ENCODE measurements at places on chromosomes 11 and 22. TPM values are rescaled to one million over a fixed set of nuclear protein-coding genes. Genes with fewer than 3 reads are reported as not detected.

The SYCE3 gene
- 2.6 TPM for total RNA-seq

The OSBPL5 gene
- 37.5 TPM for total RNA-seq

The OR52E8 gene
- total RNA-seq, result not detected

The LDHAL6A gene
- total RNA-seq, result not detected

The MUC5AC gene
- not detected for total RNA-seq

The NPAT gene
- total RNA-seq, result 9.9 TPM

The OR5A1 gene
- not detected for total RNA-seq

The ROBO4 gene
- total RNA-seq, result 605 TPM

The CCDC82 gene
- 24.6 TPM for total RNA-seq

The ZNF280B gene
- total RNA-seq, result 2.5 TPM

The NKAPD1 gene
- 10.5 TPM for total RNA-seq

The PDE2A gene
- 78.4 TPM for total RNA-seq

The DGCR6 gene
- total RNA-seq, result 10.2 TPM

The MYOD1 gene
- total RNA-seq, result not detected

The TALDO1 gene
- total RNA-seq, result 224 TPM

The NRIP3 gene
- 8.4 TPM for total RNA-seq

The STK33 gene
- 6.4 TPM for total RNA-seq

The SHANK3 gene
- 51.9 TPM for total RNA-seq

The MMP1 gene
- total RNA-seq, result 2,602 TPM

The USP2 gene
- total RNA-seq, result 0.41 TPM

The CDC42EP1 gene
- total RNA-seq, result 89.3 TPM
